ENCODE measurements at places on chromosomes 12 and 14.

DNA sequence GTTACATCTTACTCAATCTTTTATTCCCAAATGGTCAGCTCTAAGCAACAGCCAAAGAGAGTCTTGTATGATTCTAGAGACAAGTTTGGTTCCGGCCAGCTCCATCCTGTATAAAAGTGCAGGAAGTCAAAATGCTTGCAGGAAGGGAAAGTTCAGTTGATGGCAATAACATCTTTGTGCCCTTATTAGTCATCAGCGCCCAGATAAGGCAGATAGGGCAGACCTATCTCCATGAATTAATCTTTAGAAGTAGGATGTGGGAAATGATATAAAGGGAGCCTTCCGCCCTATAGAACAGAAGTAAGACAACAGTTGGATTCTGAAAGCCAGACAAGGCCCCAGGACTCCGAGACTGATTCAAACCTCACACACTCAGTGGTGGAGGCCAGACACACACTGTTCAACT, 6.4 kb downstream of the GNS start:
- DNase-seq: no peak

DNA sequence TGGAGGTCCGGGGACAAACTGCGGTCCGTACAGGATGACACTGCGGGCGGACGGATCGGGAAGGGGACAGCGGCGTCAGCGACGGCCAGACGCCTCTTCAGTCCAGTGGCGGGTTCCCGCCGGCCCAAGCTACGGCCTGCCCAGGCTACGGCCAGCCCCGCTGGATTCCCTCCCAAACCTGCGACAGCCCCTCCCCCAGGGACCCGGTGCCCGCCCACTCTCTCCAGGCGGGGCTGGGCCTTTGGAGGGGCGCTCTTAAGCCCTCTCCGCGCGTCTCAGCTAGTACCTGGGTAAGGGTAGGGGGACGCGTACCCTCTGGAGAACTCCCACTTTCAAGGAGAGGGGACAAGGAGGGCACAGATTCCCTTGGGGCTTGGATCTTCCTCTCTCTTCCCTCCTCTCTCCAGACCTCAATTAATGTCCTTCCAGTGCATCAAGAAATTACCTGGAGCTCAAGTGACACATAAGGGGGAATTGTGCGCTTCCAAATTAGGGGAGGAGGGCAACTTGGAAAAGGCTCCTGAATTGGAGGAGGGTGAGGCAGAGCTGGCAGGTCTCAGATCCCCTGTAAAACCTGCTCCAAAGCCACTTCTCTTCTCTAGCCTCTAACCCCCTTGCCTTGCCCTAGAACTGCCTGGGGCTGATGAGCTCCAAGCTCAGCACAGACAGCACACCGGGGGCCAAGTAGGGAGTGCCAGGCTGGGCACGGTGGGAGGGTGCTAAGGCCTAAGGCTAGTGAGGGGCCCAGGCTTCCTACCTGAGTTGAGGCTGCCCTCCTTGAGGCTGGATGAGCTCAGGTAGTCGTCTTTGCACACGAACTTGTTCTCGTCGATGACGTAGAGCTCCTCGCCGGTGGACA, 3.1 kb downstream of the LHX5 start:
- DNase-seq: no peak

DNA sequence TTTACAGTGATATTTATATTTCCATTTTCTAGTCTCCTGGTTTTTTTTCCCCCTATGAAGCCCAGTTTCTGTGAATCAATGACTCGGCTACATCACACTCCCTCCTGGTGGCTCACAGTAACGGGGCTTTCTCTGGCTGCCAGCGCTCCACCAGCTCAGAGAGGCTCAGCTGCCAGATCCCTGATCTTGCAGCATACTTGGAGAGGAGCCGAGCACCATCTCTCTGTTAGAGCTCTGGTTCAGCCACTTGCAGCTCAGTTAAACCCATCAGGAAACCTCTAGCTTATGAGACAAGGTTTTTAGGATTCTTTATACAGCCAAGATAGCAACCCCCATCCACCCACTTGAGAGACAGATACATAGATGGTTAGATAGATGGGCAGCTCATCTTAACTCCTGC, 74.6 kb downstream of the CIT start:
- peak; percentile 61 for DNase-seq

DNA sequence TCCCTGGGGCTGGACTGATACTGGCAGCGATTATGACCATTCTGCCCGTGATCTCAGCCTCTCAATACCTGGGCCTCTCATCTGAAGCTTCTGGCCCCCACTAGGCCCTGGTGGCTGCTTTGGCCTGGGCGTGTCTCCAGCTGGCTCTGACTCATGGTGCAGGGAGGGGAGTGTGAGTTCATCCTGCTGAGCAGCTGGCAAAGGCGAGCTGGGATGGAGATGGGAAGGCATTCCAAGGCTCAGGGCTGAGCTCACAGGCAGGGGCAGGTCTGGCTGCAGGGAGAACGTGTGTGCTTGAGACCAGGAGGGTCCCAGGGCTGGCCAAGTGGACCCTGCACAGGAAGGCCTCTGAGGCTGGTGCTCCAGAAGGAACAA, 221.8 kb downstream of the TMEM121 start:
- DNase-seq: no peak

DNA sequence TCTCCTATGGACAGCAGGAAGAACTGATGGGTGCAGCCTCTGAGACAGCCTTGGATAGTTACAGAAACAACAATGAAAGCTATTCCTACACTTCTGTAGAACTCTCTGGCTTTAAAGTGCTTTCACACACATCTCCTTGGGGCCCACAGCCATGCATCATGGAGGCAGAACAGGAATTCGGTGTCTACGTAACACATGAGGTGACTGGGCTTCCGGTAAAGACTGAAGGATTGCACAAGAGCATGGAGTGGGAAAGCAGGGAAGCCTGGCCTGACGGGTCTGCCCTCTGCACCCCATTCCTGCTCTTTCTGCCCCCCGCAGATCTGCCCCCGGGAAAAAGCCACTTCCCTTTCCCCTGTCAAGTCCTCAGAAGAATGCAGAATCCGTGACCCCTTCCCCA, 82.6 kb downstream of the VWF start:
- peak; percentile 33 for DNase-seq

DNA sequence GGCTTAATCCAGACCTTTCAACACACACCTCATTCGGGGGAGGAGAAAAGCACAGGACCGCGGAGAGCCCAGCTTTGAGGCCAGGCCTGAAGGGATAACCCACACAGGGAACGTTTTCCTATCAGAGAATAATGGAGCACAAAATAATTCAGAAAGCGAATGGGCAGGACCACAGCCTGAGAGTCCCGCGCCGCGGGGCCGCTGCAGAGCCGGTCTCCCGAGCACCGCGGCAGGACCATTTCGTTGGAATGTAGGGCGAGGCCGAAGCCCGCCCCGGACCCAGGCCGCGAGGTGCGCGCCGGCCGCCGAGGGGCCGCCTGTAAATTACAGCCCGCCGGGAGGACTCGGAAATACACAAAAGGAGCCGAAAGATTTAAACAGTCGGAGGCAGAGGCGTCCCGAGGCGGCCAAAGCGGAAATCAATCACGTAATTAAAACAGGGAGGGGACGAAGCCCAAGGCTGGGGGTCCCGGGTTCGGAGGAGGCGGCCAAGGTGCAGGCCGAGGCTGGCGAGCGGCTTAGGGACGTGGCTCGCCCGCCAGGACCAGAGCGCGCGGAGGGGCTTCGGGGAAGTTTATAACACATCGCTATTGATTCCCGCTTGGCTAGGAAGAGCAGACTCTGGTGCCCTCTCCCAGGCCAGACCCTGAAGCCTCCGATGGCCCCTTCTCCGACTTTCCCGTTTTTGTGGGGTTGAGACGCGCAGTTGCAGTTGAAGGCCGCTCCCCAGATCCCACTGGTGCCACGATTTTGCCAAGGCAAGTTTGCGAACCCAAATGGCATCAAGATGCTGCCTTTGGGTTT, 6.3 kb upstream of the HOXC4 start:
- DNase-seq: no peak

DNA sequence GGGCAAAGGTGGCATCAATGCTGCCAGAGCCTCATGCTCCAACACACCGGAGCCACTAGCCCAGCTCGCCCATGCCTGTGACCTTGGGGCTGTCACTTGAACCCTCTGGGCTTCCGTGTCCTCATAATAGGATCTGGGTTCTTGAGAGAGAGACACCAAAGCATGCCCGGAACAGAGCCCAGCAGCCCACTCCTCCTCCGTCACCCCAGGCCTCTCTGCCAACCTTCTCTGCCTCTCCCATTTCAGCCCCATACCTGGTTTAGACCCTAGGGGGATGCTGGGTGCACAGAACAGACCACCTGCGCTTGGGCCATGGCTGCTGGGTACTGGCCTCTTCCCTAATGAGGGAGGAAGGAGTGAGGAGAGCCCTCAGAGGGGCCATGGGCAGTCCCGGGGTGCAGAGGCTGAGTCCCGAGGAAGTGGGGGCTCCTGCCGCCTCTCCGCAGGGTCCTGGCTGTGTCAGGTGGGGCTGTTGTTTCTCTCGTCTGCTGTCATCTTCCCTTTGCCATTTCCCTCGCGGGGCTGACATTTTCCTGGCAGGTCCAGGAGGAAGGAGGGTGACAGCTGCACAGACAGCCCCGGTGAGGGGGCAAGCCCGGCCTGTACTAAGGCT, 172.4 kb upstream of the RTL1 start:
- no peak for DNase-seq

DNA sequence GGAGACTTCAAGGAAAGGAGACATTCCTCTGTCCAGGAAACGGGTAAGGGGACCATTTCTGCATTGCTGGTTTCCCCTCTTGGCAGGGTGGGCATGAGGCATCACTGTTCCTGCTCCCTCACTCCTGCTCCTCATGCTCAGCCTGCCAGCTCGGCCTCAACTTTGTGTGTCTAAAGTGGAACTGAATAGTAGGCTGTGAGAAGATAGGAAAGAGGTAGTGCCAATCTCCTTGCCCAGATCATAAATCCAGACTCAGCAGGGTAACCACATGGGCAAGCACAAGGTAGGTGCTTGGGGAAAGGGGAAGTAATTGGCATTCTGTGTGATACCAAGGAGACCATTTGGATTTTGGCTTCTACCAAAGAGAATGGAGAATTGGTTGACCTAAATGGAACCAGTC, 2.6 kb downstream of the LTB4R start:
- DNase-seq: no peak

GRCh38 chr14:106044515-106044914, 518.1 kb downstream of the TMEM121 start:
- DNase-seq: no peak

DNA sequence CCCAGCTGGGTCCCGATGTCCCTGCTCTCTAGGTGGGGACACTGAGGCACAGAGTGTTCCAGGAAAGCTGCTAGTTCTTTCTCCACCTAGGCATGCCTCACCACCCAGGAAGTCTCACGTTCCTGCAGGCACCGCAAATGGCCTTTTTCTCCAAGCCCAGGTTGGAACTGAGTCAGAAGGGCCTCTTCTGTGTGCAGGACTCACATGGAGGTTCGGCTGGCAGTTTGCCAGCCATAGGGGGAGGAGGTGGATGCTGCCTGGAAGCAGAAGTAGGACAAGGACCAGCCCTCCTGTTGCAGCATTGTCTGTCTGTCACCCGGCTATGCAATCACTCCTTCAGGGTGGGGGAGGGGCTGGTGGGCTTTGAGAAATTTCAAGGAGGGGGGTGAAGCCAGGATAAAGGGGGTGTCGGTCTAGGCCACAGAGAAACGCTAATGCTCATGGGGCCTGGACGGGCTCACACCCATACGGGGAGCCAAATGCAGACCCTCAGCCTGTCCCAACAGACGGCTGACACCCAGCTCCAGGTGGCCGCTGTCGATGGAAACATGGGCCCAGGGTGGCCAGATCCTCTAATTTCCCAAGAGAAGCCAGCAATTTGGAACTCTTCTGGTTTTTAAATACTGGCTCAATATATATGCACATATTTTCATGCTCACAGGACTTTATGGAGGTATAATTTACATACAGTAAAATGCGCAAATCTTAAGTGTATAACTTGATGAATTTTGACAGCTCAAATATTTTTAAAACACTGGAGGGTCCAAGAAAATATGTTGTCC, 120.5 kb downstream of the PHETA1 start:
- peak; percentile 13 for DNase-seq

DNA sequence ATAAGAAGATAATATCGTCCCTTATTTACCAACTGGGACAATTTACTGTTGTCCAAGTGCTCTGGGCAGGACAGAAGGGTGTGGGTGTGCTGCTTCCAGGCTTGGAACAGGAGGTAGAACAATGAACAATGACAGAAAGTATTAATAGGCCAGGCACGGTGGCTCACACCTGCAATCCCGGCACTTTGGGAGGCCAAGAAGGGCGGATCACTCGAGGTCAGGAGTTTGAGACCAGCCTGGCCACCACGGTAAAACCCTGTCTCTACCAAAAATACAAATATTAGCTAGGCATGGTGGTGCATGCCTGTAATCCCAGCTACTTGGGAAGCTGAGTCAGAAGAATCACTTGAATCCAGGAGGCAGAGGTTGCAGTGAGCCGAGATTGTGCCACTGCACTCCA, 2.5 kb downstream of the IFI27 start:
- DNase-seq: no peak

- DNase-seq: no peak
Observed at GRCh38 chr12:55982319-55982936, 8.6 kb downstream of the RAB5B start.

DNA sequence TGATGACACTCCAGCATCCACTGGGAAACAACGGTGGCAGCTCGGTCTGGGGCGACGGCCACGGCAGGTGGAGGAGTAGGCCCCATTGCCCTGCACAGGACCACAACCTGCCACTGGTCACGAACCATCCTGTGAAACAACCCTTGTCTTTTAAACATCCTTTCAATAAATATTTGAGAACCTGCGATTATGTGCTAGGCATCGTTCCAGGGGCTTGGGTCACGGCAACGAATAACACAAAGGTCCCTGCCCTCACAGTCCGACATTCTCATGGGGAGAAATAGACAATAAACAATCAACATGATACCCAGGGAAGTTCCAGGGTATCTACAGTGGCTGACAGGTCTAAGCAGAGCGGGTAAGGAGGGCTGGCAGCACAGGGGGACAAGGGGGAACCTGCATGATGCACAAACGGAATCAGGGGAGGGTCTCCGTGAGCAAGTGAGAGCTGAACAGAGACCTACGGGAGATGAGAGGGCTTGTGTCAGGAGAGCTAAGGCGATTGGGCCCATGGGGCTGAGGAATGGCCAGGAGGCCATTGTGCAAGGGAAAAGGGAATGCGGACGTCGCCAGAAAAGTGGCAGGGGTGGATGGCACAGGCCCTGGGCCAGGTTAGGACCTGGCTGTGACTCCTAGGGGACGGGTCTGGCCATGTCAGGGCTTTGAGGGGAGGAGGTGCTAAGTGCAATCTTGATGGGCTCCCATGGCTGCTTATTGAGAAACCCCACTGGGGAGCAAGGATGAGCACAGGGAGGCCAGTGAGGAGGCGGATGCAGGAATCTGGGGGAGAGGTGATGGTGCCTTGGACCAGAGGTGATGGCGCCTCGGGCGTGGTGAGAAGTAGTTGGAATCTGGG, 9.7 kb downstream of the SCARB1 start:
- DNase-seq: no peak

DNA sequence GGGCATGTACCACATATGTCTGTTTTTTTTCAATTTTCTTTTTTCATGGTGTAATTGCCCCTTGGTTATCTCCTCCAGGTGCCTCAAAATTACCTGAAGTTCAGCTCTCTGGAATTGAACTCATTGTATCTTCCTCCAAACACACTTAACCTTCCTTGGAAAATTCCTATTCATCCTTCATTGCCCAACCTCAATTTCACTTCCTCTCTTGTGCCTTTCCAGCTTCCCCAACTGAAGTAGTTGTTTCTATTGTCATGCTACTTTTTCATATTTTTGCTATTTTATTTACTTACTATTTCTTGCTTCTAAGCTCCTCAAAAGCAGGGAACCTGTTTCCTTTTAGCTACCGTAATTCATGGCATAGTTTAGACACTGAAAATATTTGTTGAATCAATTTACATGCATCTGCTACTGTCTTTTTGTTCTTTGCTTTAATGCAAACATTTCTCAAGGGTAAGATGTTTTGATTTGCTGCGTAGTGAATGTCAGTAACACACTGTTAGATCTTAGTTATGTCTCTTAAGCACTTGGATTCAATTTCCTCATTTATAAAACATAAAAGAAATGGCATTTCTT, 37.0 kb upstream of the STXBP6 start:
- DNase-seq: no peak
